Activated CD8-positive, alpha-beta memory T cell treated with anti-CD3 and anti-CD28 coated beads, Interleukin-2, amount 10 ng/mL, durations not matched to agents 7 days and 5 days (primary cell): ENCODE measurements at places on chromosomes 6 and 20.

DNA sequence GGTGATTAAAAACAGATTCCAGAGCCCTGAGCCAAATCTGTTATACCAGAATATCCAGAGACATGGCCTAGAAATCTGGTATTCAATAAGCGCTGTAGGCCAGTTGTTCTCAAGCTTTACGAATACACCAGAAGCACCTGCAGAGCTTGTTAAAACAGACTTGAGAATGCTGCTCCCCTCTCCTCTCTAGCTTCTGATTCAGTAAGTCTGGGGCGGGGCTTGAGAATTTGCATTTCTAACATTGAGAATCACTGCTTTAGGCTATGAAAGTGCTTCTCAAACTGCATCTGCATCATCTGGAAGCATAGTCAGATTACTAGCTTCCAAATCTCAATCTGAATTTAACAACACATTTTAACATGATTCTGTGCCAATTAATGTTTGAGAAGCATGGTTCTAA, 20.5 kb upstream of the MAN1A1 start:
- no peak for DNase-seq

GRCh38 chr6:87291883-87292282, 30.5 kb upstream of the SMIM8 start:
- DNase-seq, result no peak

DNA sequence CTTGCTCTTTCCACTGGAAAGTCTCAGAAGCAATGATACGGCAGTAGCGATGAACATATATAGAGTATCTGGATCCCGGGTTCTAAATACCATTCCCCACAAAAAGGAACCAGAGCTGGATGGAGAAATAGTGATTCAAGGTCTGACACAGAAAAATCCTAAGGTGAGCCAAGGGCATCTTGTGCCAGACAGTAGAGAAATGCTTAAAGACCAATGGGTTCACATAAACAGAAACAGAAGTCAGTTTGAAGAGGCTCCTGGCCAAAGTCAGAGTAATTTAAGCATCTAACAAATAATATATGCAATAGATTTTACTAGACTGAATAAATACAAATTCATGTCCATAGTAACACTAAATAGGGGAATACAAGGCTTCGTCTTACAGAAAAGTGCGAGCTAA, 54.7 kb downstream of the RGS17 start:
- no peak for DNase-seq

DNA sequence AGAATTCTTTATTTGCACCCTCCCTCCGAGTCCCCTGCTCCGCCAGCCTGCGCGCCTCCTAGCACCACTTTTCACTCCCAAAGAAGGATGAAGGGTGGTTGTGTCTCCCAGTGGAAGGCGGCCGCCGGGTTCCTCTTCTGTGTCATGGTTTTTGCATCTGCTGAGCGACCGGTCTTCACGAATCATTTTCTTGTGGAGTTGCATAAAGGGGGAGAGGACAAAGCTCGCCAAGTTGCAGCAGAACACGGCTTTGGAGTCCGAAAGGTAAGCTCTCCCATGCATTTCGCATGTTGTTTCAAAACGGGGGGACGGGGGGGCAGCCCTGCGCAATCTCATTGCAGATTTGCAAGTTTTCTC, 357 bp downstream of the PCSK2 start:
- no peak for DNase-seq

- no peak for DNase-seq
These were observed 243.8 kb downstream of the PLCB1 start for GRCh38 chr20:8375898-8376297.

DNA sequence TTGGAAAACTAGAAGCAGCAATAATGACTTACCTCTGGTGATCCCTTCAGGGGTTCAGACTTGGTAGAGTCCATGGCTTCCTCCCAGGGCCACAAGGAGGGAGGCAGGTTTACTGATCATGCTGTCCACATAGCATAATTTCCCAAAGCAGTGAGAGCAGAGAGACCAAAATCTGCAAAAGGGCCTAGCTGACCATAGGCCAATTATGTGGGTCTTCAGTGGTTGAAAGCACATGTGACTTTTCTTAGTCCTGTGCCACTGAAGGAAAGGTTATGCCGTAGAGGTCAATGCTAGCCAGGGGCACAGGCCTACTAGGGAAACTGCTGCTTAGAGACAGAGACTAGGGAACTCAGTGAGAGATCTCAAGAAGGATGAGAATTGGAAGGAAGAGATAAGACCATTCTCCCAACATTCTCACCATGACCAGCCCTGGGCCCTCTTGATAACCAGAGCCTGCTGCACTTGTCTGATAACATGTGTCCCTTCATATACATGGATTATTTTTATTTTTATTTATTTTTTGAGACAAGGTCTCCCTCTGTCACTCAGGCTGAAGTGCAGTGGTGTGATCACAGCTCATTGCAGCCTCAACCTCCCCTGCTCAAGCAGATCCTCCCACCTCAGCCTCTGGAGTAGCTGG, 2.0 kb upstream of the GTPBP2 start:
- no peak for DNase-seq

- no peak for DNase-seq
These were observed 17.3 kb downstream of the PLN start for GRCh38 chr6:118565311-118565960.

- no peak for DNase-seq
These were observed 2.3 kb downstream of the BMP6 start for GRCh38 chr6:7727946-7728854.

DNA sequence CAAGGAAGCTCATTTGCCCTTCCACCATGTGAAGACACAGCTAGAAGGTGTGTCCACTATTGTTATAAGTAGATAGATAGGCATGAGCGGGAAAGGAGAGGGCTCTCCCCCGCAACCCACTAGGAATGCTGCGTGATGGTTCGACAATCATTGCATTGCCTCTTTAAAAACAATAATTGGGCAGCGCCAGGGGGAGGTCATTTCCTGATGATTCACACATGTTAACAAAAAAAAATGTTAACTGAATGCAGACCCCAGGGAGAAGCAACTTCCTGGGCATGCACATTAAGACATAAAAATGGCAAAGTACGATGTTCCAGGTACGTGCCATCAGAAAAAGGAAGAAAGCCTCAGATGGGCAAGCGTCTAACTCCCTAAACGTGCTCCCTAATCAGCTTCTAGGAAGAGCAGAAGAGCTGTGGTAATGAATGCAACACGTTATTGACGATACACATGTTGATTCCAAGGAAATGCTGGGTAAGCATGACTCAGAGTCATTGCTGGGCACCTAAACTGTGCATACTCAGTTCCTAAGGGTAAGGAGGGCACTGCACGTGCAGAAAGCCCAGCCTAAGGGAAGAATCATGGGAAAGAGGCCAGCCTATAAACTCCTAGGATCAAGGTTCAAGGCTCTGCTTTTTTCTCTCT, 113.7 kb downstream of the FAM217A start:
- DNase-seq, result no peak

GRCh38 chr6:17591287-17591686, 8.8 kb upstream of the FAM8A1 start:
- no peak for DNase-seq

- no peak for DNase-seq
These were observed 366.5 kb downstream of the ESR1 start for GRCh38 chr6:152173957-152174356.

DNA sequence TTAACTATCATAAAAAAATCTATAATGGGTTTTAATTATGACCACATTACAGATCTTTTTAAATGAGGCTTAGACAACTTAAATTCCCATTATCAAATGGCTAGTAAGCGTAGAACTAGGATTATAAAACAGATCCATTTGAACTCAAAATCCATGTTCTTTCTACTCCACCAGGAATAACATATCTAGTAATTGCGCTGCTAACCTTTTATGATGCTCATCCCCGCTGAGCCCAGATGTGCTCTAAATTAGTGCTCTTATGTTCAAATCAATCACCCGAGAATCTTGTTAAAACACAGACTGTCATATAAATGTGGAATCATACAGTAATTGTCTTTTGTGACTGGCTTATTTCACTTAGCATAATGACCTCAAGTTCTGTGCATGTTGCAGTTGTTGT, 903.1 kb downstream of the PHF3 start:
- DNase-seq, result no peak

DNA sequence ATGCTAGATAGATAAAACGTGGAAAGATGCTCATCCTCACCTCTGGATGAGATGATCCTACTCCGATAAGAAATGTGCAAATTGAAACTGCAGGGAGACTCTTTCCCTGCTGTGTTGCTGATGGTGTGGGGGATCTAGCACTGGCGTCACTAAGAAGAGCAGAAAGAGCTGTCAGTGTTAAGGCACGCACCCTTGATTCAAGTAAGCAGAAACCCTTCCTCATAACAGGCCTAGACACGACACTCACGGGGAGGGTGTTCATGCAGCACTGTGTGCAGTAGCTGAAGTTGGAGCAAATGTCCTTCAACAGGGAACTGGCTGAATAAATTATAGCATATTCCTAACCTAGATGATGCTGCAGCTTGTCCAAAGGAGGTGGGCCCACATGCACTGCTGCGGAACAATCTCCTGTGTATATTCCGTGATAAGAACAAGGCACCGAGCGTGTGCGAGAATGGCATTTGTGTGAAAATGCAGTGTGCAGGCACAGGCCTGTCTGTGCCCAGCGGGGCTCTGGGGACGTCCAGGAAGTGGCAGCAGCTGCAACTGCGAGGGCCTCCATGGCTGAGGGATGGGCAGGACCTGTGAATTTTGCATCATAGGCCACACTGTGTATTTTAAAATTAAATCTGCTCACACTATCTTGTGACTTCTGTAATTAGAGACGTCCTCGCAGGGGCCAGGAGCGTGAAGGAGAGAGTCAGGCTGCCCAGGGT, 64.0 kb downstream of the TCP11 start:
- DNase-seq, result no peak

GRCh38 chr6:15417811-15418210, 171.9 kb downstream of the JARID2 start:
- DNase-seq, result peak; percentile 47
